ENCODE measurements at places on chromosomes 3 and 15.

- DNase-seq, result no peak
Observed at GRCh38 chr3:66405701-66406091, 95.1 kb downstream of the LRIG1 start.

DNA sequence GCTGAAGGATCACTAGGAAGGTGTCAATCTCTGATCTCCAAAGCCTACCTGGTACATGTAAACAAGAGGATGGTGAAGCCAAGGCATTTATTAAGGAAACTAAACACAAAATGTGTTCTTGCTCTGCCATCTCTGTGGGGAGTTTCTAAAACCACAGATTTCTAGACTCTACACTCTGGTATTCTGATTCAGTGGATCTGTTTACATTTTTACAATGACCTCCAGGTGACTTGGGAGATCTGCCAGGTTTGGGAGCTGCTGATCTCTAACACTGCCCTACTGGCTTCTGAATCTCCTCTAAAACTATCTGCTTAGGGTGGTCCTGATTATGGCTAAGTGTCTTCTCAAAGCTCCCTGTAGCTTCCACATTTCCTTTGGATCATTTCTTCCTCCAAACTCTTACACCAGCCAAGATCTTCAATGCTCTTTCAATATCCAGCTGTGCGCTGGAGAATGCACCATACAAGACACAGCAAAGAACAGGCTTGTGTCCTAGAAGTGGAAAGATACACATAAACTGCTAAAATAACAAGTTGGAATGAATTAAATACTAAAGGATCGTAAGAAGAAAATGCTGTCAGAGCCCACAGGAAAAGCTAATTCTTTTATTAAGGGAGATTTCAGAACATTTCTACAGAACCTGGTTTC lies 72.7 kb downstream of the GREM1 start:
- no peak for DNase-seq

DNA sequence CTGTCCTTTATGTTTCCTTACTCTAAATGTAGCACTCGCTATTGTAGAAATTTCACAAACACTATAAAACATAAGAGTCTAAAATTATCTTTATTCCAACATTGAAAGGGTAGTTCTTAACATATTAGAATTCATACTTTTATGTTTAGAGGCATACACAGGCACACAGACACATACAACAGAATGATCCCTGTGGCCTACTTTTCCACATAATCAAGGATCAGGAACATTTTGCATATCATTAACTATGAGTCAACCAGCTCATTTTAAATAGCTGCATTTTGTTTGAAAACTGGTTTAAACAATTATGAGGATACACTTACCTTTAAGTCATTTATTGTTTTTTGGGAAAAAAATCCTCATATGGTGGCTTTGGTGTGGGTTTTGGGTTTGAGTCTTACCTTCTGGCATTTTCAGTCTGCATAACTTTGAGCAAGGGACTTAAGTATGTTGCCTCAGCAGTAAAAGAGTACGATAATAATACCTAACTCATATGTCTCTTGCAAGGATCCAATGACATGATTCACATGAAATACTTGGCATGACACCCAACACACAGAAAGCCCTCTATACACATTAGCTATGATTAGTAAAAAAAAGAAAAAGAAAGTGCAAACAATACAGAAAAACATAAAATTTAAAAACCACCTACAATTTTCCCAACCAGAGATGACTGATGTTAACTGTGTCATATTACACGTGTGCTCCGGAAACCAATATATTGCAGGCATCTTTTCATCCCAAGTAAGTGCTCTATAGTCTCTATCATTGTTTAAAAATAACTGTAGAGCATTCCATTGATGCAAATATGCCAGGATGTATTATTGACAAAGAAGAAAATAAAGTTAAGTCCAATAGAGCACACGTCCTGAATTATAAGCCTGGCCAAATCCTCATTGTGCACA lies 213.1 kb upstream of the ADAMTS9 start:
- DNase-seq, result no peak

- DNase-seq, result no peak
Observed at GRCh38 chr3:189646853-189647542, 15.8 kb downstream of the TP63 start.

- DNase-seq, result no peak
Observed at GRCh38 chr3:35596335-35596995, 42.9 kb upstream of the ARPP21 start.

DNA sequence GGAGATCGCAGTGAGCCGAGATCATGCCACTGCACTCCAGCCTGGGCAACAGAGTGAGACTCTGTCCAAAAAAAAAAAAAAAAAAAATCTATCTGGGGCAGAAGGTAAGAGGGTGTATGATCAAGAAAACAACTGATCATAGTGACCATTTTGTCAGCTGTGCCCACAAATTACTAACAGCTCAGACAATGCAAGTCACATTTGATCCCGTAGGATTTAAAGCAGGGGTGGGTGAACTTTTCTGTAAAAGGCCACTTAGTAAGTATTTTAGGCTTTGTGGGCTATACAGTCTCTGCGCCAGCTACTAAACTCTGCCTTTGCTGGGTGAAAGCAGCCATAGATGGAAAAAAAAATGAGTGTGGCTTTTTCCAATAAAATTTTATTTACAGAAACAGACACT lies 57.6 kb upstream of the ABI3BP start:
- no peak for DNase-seq

- no peak for DNase-seq
Observed at GRCh38 chr3:100096866-100097265, 17.4 kb downstream of the FILIP1L start.

DNA sequence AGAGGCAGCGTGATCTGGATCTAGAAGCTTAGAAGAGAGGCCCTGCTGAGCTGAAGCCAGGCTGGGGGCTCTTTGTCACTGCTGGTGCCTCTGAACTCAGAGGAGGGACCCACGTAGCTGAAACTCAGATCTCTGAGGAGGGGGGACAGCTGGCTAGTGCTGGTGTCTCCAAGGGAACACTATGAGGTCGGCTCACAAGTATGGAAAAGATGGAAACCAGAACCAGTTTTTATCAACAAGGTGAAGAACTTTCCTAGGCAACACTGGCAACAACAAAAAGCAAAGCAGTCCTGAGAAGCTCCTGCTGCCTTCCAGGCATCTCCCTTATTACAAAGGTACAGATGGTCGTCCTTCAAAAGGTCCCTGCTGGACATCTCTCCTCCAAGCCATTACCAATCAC lies 27.0 kb upstream of the FSTL1 start:
- DNase-seq, result no peak

GRCh38 chr15:43249236-43249635 lies 17.5 kb downstream of the TGM5 start:
- DNase-seq, result no peak

DNA sequence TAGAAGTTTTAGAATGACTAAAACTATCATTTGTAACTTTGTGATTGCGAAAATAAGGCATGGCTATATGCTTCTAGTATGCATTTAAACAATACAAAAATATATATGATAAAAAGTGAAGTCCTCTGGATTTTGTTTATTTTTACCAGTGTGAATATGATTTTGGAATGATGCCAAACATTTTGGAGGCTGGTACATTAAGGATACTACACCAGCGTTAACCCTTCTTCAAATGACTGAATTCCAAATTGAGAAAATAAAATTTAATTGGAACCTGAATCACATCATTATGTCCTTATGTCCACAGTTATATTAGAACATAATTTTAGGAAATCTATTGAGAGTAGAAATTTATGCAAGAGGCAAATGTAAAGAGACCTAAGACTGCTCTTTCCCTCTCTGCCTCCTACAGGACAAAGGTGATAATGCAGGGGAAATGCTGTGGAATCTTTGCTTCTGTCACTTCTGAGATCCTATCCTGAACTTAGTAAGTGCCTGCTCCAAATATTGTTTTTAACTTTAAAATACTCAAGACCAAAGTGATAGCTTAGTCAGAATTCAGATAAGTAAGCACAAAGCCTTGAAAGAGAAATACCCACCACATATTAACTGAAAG lies 121.1 kb upstream of the NANOGP8 start:
- no peak for DNase-seq

- DNase-seq, result no peak
Observed at GRCh38 chr3:132346841-132347736, 29.9 kb downstream of the ACP3 start.

- DNase-seq, result no peak
Observed at GRCh38 chr3:100098784-100099070, 15.6 kb downstream of the FILIP1L start.

DNA sequence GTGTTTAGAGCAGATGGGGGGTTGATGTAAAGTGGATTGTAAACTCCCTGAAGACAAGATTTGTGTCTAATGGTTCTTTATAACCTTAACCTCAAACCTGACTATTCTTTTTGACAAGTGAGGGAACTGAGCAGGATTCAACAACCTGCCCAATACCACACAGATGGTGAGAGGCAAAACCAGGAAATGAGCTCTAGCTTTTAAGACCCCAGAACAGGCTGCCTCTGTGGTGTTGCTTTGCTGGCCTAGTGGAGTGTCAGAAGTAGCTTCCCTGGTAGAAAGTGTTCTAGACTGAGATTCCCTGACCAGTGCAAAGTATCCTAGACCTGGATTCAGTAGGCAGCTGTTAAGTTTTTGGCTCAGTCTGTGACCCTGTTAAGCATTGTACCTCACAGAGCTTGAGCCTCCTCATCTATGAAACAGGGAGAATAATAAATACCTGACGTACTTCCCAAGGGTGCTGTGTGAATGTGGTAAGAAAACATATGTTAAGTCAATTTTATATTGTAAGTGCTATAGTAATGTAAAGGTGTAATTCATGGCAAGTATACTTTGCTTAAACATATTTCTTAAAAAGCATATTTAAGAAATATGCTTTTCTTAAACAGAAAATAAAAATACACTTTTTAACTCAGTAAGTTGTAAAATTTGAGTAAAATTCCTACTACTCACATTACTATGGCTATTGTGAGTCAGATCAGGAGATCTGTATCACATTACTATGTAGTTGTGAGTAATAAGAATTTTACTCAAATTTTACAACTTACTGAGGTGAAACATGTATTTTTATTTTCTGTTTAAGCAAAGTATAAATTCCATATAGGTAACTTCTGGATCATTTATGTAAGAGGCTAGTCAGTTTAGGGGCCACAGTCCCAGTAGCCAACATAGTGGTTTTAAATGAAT lies 8.8 kb downstream of the GPR87 start:
- DNase-seq, result no peak

DNA sequence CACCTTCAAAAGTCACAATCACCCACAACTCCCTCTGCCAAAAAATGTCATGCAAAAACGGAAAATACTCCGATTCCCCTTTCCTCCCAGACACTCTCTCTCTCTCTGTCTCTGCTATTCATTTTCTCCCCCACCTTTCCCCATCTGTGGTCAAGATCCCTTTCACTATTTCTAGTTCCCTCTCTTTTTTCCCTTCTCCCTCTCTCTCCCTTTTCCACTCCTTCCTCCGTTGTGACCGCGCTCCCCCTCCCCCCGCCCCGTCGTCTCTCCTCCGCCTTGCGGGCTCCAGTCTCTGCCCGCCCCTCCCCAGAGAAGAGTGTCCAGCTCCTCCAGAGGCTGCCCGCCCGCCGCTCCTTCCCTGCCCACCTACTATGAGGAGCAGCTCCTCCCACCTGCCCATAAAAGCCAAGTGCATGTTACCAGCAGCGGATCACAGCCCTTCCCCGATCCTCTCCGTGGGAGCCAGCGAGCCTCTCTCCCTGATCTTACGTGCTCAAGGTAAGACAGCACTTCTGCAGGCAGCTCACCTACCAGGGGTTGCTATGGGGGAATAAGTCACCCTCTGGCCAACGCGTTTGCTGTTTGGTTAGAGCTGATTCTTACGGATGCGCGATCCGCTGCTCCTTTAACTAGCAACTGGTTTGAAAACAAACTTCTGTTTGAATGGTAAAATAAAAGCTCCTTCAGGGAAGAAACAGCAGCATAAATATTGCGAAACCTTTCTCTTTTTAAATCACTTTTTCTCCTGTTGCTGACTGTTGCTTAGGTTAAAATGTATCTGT lies at the start of gene COL8A1:
COL8A1 (plus strand) TSS at position 428 of the 782 bp plus-strand sequence. CDS start 152,089 bp downstream, outside the sequence.
- no peak for DNase-seq

GRCh38 chr3:43792904-43793303 lies 102.2 kb downstream of the ABHD5 start:
- no peak for DNase-seq

GRCh38 chr3:4292301-4292700 lies 10.9 kb upstream of the SETMAR start:
- no peak for DNase-seq

GRCh38 chr3:99131876-99132275 lies 230.4 kb upstream of the DCBLD2 start:
- DNase-seq, result no peak

- no peak for DNase-seq
Observed at GRCh38 chr3:11917051-11917450, 70.4 kb upstream of the TAMM41 start.
